NCI-H1105 treated with DMSO at 0.1 percent for 48 hours (cell line): ENCODE measurements at places on chromosomes 3 and 15.

GRCh38 chr3:42719002-42719401, 16.4 kb upstream of the HHATL start:
- DNase-seq, result no peak

DNA sequence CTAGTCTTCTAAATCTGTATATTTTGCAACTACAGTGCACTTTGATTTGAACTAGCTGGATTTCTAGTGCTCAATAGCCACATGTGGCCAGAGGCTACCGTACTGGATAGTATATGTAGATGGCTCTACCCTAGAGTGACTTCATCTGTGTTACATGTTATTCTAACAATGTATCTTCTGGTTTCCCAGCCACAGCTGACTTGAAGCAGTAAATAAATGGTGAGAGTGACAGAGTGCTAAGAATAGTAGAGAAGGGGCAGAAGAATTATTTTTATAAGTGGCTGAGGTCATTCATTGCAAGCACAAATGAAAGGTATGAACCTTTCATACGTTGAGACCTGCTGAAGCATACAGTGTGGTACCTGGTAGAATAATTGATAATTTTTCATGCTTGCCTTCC, 30.9 kb downstream of the KAT2B start:
- no peak for DNase-seq

- no peak for DNase-seq
Observed at GRCh38 chr3:123349566-123350435, 99.1 kb downstream of the ADCY5 start.

- DNase-seq, result no peak
Observed at GRCh38 chr3:190081389-190081788, 39.3 kb downstream of the P3H2 start.

DNA sequence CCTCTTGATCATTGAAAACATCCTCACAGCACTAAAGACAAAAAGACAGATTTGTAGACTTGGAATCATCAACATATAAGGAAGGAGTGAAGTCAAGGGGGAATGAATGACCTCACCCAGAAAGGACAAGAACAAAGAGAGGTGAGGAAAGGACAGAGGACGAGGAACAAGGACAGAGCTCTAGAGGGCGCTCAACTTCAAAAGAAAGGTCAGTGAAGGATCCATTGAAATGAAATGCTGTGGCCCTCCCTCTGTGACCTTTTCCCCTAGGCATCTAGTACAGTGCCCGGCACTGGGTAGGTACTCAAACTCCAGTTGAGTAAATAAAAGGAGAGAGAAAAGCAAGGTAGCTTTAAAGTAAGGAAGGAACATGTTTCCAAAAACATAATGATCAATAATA, 2.6 kb downstream of the ATP8B4 start:
- no peak for DNase-seq

GRCh38 chr3:155870945-155871745, 695 bp downstream of the GMPS start:
- peak; percentile 49 for DNase-seq

GRCh38 chr3:133905376-133905775, 9.7 kb upstream of the RAB6B start:
- DNase-seq, result no peak

DNA sequence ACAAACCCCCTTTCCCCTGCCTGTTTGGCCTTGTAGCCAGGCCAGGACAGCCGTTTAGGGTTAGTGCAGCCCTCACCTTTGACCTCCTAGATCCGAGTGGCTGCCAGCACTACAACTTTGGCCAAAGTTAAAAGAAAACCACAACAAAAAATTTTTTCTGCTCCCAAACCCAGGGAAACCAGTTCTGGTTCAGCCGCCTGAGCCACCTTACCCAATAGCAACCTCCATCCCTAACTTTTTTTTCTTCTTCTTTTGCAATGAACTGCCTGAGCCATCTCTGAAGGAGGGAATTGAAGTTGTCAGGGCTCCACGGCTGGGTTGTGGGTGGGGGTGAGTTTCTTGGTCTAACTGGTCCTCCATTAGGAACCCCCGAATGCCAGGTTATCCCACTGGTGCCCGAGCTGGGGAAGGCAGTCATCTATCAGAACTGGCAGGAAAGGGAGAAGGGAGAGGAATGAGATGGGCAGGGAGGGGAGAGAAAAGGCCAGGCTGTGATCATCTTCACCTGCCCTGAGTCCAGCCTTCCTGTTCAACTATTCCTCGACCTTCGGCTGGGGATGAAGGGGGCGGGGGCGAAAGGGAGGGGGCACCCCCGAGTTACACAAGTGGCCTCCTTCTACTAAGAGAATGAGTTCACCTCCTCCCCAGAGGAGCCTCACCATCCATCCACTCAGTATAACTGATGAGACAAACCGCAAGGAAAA, 6.2 kb upstream of the NR2F2 start:
- DNase-seq, result no peak

DNA sequence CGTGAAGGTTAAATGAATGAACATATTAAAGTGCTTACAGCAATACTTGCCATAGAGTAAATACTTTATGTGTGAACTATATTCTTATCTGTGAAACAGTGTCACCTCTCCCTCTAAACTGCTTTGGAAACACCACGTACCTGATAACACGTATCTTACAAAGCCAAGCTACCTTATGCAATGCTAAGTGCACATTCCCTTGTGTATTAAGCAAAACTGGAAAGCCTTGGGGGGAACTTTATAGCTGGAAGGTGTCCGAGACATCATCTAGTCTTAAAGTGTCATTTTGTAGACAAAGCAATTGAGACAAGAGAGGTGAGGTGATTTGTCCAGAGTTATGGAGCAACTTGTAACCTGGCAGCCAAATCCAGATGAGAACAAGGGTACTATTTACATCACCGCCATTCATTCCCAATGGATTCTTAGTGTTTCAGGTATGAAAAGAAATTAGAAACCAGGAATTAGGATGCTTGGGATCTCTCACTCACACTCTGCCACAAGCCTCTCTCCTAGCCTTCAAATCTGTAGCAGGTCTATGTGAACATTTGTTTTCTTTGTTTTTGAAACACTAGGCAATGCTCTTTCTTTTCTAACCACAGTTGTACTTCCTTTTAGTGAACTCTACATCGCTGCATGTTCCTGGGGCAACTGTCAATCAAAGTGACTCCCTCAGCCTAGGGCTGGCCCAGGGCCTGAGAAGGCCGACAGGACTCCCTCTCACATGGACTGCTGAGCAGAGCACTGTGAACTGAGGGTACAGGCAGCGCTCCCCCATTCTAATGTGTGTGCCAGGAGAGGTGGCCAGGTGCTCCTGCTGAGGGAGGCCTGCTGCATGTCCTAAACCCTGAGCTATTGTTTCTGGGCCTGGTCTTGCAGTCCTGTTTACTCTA, 13.9 kb upstream of the MGLL start:
- no peak for DNase-seq

DNA sequence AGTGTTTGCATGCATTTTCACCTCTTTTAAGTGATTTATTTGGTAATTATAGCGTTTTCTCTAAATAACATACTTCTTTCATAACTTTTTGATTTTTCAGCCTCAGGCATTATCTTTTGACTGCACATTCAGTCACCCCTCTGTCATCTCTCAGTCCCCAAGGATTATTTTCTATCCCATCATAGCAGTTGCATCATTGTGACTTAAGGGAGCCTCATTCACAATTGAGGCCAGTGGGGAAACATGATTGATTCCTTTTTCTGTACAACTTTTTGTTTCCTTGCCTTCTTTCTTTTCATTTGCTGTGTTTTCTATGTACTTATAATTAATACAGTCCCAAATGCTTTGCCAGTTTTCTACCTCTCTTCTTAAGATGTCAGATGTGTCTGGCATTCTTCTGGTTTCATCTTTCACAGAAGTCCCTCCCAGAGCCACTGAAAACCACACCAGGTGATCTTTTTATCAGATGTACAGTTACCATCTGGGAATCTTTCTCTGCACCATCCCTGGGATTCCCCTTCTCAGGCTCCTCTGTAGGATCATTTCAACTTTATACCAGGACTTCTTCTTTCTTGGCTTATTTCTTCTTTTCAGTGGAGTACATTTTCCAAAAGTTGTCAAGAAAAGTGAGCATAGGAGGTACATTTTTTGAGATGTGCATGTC, 151.4 kb downstream of the RAP2B start:
- DNase-seq, result no peak

DNA sequence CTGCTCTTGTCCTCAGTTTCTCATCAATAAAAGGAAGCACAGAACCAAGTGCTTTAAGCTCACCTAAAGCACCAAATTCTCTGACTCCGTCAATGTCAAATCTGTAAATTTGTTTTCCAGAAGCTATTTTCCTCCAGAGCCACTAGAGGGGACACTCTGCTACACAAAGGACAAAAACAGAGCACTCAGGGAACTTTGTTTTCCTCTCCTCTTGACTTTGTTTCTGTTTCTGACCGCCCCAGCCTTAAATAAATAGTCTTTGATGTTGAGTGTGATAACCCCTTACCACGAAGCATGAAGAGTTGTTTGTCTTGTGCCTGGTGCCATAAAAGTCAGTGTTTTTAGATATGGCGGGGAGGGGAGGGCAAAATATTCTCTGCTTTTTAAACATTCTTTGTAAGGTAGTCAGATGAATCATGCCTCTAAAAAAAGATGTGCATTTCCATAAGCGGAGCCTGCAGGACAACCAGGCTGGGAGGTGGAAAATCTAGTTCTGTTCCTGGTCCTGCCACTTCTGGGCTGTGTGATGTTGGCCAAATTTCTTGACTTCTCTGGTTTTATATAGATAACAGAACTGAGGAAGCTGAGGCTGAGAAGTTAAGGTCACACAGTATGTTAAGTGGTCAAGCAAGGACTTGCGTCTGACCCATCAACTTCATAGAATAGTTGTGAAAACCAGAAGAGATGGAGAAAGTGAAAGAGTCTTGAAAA, 7.3 kb upstream of the ZBTB38 start:
- DNase-seq, result no peak

DNA sequence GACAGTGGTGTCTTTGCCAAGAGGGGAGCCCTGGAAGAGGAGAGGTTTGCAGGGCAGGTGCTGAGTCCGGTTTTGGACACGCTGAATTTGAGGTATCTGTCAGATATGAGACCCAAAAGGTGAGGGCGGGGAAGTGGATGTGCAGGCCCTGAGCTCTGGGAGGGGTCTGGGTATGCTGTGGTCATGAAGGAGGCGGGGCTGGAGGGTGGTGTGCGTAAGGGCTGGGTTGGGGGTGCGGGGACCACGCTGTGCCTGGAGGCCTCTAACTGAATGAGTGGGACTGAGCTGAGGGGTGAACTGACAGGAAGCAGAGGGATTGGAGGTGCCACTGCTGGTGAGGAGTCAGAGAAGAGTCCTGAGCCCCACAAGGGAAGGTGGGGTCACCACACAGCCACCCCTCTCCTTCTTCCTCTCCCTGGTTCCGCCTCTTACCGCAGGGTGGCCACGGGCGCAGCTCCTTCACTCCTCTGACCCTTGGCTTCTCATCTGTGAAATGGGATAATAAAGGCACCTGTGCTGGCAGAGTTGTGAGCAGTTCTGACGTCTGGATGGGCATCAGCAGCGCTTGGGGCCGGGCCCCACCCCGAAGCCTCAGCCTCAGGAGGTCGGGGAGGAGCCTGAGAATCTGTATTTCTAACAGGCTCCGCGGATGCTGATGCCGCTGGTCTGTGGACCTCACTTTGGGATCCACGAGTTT, 28.8 kb downstream of the PSTPIP1 start:
- no peak for DNase-seq

DNA sequence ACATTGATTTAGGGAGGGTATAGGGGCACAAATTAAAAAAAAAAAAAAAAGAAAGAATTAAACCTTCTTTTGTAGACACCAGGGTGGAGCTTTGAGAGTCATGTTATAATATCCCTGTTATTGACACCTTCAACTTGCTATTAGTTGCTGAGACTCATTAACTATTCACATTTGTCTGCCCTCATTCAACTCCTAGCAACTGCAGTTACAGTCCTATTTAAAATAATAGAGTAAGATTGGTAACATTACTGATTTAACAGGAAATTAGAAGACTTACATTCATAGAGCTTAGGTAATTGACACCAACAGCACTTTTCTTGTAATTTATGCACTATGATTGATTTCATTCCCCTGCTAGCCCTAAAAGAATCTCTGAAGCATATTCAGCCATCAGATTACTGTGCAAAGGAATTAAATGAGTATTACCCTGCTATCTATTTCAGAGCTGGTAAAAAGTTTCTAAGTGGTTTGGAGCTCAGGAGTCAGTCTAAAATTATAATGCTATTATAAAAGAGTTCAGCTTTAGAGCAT, 148.8 kb upstream of the TBL1XR1 start:
- DNase-seq, result no peak

DNA sequence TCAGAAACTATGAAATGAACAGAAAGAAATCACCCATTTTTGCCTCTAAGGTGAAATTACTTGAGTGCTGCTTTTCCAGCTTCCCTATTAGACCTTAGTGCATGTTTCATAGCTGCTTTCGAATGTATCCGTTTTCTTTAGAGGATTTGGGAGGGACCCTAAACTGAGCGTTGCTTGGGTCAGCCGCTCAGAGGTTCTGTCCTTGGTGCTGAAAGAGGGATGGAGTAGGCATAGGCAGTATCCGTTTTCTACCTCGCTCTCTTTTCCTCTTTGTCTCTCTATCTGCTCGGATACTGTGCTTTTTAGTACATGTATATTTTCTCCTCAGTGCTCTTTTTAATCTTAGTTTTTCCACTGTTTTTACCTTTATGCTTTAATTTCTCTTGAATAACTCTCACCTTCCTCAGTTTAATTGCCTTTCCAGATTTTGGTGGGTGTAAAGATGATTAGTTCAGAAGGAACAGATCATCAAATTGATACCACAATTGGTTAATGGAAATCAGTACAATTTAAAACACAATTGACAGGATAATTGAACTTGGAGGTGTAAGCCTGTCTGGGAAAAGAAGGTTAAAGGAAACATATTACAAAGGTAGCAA, at the start of gene DRD3:
DRD3 (minus strand) TSS at position 283 of the 599 bp plus-strand sequence. CDS start 7,060 bp downstream, outside the sequence.
- no peak for DNase-seq

GRCh38 chr3:3772920-3773319, 26.3 kb upstream of the LRRN1 start:
- peak; percentile 19 for DNase-seq

- DNase-seq, result no peak
Observed at GRCh38 chr15:58564981-58565380, 133.2 kb downstream of the LIPC start.

DNA sequence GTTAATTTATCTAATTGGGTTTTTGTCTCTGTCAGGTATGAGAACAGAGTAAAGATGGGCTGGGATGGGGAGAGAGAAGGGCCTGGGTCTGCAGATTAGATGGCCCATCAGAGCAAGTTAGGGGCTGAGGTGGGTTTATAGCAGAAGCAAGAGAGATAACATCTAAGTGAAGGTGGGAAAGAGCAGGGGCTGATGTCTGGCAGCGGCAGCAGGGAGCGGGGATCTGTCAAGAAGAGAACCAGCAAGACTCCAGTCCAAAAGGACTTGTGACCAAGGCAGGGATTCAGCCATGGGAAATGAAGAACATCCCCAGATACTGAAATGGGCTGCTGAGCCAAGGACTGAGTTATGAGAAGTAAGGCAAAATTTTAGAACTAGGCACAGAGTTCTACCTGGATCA, 320.6 kb upstream of the TBL1XR1 start:
- DNase-seq, result no peak

GRCh38 chr15:38050529-38051448, 116.3 kb downstream of the TMCO5A start:
- DNase-seq, result no peak
